ENCODE measurements at places on chromosomes 2 and 18.

DNA sequence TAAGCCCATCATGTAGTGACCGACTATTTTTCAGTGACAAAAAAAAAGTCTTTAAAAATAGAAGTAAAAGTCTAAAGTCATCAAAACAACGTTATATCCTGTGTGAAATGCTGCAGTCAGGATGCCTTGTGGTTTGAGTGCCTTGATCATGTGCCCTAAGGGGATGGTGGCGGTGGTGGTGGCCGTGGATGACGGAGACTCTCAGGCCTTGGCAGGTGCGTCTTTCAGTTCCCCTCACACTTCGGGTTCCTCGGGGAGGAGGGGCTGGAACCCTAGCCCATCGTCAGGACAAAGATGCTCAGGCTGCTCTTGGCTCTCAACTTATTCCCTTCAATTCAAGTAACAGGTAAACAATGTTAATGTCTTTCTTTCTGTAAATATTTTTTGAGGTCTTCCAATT lies at the start of gene CD28:
Gene CD28 (plus strand): TSS at position 237 of the 400 bp plus-strand sequence. CDS start 58 bp downstream, at position 295.
- DNase-seq = peak; percentile 83

- DNase-seq = no peak
These were observed 84.4 kb downstream of the ARHGEF4 start for GRCh38 chr2:130921164-130921476.

DNA sequence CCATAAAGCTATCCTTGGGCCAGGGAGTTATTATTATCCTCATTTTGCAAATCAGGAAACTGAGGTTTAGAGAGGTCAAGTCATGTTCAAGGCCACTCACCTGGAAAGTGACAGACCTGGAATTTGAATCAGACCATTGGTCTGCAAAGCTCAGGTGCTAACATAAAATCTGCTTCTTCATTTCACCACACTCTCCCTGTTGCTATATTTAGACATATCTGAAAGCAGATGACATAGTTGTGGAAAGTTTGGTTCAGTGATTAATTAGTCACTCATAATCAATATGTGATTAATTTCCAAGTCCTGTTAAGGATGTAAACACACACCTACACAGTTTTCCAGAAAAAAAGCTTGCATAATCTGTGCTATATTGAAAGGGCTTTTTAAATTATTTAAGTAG lies 57.4 kb downstream of the LINC00305 start:
- DNase-seq = no peak

DNA sequence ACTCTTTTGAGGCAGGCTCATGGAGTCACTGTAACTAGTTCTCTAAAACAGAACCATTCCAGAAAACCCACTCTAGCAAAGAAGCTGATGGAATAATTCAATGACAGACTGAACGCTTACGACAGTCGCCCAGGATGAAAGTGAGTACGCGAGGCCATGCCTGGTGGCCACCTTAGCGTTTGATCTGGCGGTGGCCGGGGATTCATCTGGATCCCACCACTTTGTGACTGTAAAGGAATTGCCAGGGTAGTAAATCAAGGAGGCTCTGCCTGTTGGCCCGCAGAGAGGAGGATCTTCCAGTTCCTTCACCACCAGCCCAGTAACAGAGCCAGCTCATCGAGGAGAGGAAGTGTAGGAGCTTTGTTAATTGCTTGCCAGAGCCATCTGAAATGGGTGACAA lies 34.6 kb downstream of the GREB1 start:
- no peak for DNase-seq

- DNase-seq = no peak
These were observed 134.7 kb downstream of the PXDN start for GRCh38 chr2:1609485-1610095.

GRCh38 chr2:42542871-42543270 lies 25.6 kb upstream of the MTA3 start:
- DNase-seq = no peak

DNA sequence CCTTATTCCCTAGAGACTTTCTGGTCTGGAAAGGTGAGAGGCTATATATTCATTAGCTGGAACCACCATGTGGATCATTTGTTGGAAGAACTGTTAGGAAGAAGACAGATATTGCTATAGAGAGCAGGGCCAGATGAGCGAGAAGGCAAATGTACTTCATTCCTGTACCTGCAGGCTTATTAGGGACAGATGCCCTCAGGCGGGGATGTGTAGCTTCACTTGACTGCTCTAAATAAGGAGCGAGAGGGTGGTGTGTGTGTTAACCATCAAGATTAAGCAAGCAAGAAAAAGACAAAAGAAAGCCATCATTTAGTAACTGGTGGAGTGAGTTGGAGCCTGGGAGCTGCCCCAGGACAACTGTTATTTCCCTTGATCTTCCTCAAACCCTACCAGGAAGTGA lies 36.4 kb downstream of the NEDD4L start:
- no peak for DNase-seq

DNA sequence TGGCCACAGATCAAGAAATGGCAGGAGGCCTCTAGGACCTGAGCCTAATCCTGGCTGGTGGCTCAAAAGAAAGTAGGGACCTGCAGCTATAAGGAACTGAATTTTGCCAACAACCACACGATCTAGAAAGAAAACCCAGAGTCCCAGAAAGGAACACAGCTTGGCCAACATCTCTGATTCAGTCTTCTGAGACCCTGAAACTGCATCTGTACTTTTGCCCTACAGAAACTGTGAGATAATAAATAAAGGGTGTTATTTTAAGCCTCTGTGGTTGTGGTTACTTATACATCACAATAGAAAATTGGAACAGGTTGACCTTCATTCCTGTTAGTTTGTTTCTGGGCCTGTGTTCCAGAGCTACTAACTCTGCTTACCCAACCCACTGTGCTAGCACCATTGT lies 356.8 kb upstream of the ST6GAL2 start:
- no peak for DNase-seq

DNA sequence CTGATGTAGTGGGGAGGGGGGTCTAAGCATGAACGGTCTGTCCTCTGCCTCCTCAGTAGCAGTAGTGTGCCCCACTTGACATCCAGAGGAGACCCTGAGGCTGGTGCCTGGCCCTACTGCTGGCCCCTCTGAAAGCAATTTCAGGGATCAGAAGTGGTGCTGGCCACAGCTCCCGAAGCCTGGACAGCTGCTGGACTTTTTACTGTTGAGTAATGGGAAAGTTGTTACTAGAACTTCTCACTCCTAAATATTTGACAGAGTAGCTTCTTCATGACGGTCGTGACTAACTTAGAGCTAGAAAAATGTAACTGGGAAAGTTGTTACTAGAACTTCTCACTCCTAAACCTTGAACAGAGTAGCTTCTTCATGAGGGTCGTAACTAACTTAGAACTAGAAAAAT lies 23.3 kb downstream of the CTDP1 start:
- no peak for DNase-seq

DNA sequence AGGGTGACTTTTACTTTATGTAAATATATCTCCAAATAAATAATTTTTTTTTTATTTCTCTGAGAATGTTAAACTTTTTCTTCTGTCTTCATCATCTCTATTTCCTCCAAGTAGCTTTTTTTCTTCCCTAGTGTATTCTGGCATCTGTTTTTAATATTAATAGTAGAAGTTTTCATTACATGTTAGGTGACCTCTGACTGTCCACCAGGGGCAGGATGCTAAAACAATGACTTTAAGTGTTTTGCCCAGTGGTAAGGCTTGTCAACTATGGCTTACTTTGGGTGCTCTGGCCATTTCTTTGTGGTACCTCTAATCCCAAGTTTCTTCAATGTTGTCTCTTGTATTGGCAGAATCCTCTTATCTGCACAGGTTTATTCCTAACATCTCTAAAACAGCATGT lies 127.1 kb downstream of the SRBD1 start:
- DNase-seq = no peak

DNA sequence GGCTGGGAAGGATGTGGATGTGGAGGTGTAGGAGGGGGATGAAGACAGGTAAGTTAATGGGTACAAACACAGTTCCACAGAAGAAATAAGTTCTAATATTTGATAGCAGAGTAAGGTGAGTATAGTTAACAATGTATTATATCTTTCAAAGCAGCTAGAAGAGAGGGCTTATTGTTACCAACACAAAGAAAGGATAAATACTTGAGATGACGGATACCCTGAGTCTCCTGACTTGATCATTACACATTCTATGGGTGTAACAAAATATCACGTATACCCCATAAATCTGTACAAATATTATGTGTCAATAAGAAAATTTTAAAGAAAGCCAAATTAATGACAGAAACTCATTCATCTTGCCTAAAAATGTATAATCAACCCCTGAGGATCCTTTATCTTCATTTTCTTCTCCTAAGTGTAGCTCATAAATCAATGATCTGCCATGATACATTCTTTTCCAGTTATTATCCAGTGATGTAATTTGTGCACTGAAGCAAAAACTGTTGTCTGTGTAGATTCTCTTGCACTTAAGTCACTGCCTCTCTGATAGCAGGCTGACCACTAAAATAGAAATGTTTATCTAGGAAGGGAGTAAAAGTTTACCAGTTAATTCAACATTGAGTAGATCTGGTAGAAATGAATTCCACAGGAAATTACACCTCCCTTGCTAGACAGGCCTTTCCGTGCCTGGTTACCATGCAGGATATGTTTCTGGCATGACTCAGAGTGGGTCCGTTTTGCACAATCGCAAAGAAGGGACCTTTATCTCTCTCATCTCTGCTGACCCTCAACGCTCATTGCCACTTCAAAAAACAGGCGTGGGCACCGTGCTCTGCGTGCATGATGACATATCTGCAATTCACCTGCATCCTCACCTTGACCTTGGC lies 249.7 kb upstream of the NCKAP5 start:
- DNase-seq = no peak
